ENCODE measurements at places on chromosomes 2 and 18.

GRCh38 chr18:33757037-33757436, 179.0 kb downstream of the ASXL3 start:
- no peak for DNase-seq

- peak; percentile 70 for DNase-seq
These were observed 35.3 kb downstream of the CYP26B1 start for GRCh38 chr2:72112401-72112800.

DNA sequence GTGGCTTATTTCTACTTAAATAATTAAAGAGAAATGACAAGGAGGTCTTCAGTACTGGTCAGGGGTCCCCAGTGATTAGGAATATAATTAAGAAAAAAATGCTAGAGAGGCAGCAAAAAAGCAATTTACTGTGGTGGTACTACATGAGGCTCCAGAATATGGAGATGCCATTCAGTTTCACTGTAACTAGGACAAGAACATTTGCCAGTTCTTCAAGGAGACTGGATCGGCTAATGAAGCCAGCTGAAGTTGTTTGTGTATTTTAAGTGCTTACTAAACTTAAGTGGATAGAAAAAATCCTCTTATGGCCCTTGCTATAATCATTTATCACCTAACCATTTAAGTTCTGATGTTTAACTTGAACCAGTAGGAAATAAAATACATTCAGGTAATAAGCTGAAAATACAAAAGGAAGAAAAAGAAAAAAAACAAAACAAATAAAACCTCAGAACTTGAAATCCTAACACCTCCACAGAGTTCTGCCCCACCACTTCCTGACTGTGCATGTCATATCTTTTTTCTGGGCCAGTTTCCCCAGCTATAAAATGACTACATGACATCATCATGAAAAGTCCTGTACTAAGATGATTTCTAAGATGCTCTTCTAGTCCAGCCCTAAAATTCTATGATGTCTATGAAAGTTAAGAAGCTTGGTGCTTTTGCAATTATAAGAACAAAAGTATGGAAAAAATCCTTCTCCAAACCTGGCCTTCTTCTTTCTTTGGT, 98.0 kb downstream of the TRABD2A start:
- peak; percentile 37 for DNase-seq

- no peak for DNase-seq
These were observed 8.5 kb downstream of the SP140L start for GRCh38 chr2:230335461-230335863.

DNA sequence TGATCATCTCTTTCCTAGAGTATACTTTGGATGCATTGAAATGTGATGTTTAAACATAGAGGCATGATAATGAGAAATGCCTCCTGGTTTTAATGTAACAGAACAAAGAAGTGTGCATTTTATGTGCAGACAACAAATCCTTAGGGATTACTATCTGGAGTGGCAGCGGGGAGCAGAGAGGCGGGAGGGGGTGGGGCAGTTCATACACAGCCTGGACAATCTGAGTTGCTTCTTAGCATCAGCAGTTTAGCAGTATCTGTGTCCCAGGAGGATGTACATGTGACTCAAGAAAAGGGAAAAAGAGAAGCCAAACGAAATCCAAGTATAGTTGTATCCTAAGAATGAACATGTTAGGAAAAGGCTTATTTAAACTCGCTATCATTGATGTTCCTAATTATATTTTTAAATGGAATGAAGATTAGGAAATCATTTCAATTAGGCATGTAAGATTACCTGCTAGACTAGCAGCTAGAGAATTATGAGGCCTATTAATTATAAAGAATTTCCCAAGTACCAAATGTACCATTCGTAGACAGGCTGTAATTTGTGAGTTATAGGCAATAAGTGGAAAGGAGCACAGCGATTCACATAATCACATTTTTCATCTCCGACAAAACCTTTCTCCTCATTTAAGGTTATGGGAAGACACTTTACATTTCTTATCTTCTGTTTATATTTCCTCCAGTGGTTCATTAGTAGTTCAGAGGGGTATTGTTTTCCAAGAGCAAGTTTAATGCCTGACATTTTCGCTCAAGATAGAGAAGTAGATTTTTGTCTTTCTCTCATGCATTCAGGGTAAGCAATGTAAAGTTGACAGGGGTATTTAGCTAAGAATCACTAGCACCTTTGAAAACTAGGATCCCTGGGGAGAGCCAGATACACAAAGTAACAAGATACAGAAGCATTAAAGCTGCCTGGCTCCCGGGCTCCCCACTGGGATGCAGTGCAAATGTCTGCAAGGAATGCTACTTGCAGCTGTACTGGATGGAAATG, 141.3 kb upstream of the NOSTRIN start:
- DNase-seq = no peak

DNA sequence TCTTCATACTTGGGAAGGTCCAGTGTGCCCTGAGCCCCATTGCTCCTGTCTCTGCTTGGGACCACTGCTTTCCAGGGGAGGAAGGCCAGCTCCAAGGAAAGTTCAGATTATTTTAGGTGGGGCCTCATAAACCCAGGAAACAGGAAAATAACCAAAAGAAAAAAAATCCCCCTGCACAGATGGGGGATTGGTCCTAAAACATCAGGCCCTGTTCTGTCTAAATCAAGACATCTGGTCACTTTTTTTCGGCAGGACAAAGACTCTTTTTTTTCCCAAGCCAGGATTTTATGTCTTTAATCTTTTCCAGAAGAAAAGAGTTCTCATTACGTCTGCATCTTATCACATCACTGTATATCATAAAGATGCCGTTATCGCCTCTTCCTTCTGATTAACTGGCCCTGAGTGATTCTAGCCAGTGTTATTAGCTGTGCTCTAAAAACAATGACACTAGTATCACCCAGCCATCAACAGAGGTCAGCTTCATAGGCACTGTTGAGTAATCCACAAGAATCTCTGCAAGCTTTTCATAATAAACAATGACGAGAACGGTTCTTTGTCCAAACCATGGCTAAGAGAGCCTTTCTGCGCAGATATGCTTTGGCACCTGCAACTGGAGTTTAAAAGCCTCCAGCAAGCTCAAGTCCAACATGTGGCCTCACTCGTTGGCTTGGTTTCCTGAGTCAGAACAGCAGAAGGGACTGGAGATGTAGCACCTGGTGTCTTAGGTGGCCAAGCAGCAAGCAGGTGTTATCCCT, 138.2 kb downstream of the VAPA start:
- DNase-seq = peak; percentile 76

- no peak for DNase-seq
These were observed 14.3 kb downstream of the C2orf76 start for GRCh38 chr2:119352357-119352756.

DNA sequence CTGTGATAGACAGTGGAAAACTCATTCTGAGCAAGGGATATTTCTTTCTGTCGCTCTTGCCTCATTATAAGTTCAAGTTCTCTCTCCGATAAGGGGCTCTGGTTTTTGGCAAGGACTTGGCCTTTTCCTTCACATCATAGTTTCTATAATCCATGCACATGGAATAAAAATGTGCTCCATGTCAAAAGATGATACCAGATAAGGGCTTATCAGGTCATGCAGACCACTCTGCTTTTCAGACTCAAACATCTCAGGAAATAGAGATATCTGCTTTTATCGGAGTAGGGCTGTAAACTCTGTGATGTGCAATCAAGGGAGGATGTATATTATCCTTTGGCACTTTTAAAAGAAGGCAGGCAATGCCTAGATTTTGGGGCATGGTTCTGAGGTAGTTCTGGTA, 45.0 kb upstream of the DARS1 start:
- DNase-seq = no peak

GRCh38 chr2:143968860-143969259, 551.1 kb downstream of the ZEB2 start:
- DNase-seq = no peak

Measured in EL (cell line).